IgD-negative memory B cell (primary cell): ENCODE measurements at places on chromosomes 6 and 20. TPM values are rescaled to one million over a fixed set of nuclear protein-coding genes. Genes with fewer than 3 reads are reported as not detected.

The SLC22A23 gene
- polyA plus RNA-seq, result 0.35 TPM

The TUBB1 gene
- polyA plus RNA-seq, result 7.8 TPM

The AIF1 gene
- polyA plus RNA-seq, result 5.6 TPM

The TRIM38 gene
- 23.7 TPM for polyA plus RNA-seq

The PRICKLE4 gene
- not detected for polyA plus RNA-seq

The SUMO4 gene
- polyA plus RNA-seq, result 0.79 TPM

The PCNA gene
- 42.1 TPM for polyA plus RNA-seq

The BMP2 gene
- polyA plus RNA-seq, result not detected

The ADGRB3 gene
- polyA plus RNA-seq, result not detected

The ALDH8A1 gene
- not detected for polyA plus RNA-seq

The TEAD3 gene
- not detected for polyA plus RNA-seq

The HTR1E gene
- not detected for polyA plus RNA-seq

The PPP1R16B gene
- polyA plus RNA-seq, result 68.0 TPM

The MOCS3 gene
- 3.5 TPM for polyA plus RNA-seq

The MAP1LC3A gene
- polyA plus RNA-seq, result 8.6 TPM

The CLPSL1 gene
- not detected for polyA plus RNA-seq

The IFT52 gene
- polyA plus RNA-seq, result 31.3 TPM

The LKAAEAR1 gene
- 0.83 TPM for polyA plus RNA-seq
